WERI-Rb-1 (cell line): ENCODE measurements at places on chromosomes 2 and 18.
A peak's percentile ranks its signal among the peaks of the same experiment; 100 is the strongest.

- no peak for DNase-seq
Measured at GRCh38 chr2:32212295-32212694, 46.6 kb downstream of the SLC30A6 start.

GRCh38 chr2:20549691-20550348 lies 101.1 kb downstream of the HS1BP3 start:
- no peak for DNase-seq

GRCh38 chr2:25041307-25041927 lies 459 bp upstream of the EFR3B start:
- DNase-seq: peak; percentile 89

DNA sequence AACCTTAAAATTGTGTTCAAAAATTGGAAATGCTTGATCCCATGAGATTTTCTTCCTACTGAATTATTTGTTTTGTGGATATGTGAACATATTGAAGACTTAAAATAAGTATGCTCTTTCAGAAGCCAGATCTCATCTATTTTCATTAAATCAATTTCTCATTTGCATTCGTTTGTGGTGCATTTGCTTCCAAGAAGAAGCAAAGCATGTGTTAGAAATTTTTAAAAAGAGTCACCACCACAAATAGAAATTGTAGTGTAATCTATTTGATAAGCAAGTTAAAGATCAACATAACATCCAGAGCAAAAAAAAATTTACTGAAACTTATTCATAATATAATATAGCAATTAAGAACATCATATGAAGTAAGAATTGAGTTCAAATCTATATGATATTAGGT lies 300.9 kb upstream of the SYT4 start:
- no peak for DNase-seq

DNA sequence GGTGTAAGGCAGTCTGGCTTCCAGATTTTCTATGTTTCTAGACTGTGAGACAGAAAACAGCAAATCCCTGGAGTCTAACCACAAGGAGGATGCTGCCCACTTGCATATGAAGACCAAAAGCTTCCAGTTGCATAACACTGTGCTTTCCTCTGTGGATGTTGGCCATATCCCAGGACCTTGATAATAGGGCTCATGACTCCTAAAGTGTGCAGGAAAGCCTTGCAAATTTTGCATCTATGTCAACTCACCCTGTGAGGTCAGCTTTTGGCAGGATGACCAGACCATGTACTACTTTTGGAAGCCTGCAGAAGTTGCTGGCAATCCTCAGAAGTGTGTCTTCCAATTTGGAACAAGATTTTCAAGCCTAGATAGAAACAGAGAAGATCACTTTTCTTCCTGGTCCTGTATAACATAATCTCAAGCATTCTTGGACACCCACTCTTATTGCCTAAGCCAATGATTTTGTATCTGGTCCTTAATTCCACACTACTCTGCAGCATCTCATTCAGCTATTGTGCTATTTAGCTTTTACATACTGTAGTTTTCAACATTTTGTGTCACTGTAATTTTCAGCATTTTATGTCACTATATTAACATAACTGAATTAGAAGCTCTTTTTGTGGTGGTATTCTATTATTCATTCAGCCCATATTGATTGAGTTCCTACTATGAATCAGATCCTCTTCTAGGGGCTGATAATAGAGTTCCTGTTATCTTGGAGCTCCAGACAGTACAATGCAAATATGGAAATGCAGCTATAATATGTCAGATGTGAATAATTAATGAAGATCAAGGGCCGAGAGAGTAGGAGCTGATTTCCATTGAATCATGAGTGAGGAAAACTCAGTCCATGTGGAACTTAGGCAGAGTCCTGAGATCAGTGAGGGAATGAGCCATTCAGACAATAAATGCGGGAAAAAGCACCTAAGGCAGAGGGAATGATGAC lies 85.3 kb upstream of the RAB27B start:
- DNase-seq: no peak

DNA sequence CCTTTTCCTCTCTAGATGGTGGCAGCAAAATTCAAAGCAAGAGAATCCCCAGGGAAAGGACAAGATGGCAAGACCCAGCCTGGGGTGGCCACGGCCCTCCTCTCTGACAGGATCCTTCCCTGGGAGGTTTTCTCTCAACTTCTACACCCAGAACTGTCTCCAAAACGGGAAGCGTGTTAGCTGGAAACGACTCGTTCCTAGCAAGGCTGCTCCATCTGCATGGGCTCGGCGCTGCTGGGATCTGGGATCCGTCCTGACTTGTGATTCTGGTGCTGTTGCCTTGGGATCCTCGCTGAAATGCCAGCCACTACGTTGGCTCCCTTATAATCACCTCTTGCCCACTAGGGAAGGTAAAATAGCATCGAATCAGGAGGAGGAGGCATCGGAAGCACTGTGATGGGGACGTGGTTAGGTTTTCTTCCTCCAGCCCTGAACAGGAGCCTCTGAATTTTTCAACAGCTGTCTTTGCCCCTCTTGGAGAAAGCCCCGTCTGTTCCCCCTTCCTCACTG lies 514.8 kb upstream of the MYT1L start:
- no peak for DNase-seq

DNA sequence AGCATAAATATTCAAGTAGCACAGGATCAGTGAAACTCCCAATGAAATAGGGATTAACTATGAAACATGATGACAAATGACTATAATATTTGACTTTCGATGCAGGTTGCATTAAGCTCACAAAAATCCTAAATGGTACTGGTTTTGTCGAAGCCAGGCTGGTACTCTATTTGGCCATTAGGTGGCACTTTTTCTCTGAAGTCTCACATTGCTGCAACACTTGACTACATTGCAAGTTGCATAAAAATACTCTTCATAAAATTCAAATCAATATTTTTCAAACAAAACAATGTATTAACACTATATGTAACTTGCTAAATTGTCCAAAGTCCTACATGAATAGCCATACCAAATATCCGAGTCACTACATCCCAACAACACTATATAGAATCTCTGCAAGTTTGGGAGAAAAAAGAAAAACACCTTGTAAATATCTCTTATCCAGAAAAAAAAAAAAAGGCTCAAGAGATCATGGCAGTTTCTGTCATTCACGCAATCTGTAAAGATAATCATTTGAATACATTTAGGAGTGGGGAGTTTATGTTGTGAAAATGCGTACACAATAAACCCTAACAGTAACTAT lies 9.5 kb downstream of the RTTN start:
- DNase-seq: no peak

- DNase-seq: no peak
Measured at GRCh38 chr18:48609820-48610815, 71.3 kb downstream of the CTIF start.

DNA sequence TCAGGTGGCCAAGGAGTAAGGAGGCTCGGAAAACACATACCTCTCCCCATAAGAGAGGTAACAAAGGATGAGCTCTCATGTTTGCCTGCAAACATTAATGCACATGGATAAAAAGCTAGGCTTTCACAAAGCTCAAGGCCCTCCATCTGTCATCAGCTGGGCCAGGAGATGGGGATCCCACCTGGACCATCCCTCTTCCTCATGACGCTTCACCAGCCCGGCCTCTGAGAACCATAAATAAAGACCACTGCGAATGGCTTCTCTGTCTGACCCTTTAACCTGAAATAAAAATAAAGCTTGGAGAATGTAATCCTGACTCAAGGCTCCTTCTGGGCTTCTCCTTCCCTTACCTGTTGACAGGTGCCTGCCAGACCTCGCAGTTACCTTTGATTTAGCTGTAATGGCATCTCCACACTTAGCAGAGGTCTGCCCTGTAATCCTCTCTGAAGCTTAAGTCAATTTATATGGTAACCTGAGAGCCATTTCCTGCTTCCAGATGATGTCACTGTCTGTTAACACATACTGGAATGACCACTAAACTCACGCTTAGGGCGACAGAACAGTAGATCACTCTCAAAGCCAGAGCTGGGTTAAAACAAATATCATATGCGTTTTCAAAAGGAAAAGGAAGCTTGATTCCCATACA lies 29.3 kb upstream of the FOXI3 start:
- no peak for DNase-seq

DNA sequence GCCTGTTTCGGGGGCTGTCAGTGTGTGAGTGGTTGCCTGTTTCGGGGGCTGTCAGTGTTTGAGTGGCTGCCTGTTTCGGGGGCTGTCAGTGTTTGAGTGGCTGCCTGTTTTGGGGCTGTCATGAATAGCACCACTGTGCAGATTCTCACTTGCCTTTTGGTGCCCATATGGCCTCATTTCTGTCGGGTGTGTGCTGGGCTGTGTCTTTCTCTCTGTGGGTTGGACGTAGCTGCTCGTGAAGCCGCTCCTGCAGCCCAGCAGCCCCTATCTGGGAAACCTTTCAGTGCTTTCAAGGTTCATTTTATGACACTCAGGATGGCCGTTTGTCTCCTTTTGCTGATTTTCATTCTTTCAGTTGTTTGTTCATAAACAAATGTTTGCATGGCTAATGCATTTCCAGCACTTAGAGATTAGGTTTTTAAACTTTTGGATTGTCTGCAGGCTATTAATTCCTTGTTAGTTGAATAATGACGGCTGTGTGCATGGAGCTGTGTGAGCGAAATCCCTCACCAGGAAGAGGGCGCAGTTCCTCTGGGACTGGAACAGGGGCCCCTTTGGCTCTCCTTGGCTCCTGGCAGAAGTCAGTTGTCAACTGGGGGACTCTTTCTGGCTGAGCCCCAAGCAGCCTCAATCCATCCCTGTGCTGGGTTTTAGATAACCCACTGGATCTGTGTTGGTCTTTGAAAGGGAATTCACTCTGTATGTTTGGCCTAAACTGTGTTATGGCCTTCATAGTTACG lies 10.8 kb downstream of the AGAP1 start:
- DNase-seq: no peak

DNA sequence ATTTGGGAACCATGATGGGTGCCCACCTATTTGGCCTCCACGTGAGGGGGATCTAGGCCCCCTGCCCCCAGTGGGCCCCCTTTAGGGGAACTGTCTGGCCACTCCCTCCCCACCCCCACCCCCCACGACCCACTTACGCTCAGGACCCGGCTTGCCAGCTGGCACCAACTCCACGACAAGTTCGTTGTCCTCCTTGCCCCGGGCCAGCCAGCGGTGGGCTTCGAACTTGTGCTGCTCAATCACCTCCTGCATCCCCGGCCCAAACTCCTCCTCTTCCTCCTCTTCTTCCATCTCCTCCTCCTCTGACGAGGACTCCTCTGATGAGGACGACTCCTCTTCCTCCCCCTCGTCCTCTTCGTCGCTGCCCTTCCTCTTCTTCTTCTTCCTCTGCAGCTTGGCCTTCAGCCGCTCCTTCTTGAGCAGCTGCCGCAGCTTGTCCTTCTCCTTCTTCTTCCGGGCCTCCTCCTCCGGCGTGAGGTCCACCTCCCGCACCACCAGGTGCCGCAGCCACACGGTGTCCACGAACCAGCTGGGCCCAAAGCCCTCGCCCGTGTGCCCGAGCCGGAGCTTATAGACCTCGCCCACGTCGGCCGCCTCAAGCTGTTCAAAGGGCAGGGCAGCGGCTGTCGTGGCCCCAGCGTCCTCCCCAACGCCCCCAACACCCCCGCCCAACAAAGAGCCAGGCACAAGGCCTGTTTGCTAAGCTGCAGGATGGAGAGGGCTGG lies 96.9 kb downstream of the LOXHD1 start:
- no peak for DNase-seq

DNA sequence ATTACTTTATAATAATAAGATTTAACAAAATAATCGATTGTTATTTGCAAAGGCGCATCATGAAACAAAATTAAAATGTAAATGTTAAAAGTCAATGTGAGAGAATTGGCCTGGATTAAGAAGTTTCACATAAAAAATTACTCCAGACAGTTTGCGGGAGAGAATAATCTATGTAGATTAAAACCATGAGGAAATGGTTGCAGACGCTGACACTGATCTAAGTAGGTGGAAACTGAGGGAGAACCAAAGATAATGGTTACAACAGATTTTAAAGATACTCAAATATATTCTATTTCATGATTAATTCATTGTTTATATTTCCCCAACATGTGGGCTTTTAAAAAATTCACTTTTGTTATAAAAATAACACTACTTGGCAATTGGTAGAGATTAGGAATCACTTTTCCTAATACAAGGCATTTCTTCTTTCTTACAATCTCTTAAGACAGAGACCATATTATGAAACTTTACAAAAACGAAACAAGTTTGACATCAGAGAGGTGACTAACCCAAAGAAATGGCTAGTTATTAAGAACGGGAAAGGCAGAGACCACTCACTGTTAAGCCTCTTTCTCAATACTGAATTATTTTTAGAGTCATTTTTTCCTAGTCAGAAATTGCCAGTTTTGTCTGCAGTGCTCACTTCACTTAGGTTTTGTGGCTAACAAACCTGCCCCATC lies 1.6 kb downstream of the KANSL1L start:
- no peak for DNase-seq

DNA sequence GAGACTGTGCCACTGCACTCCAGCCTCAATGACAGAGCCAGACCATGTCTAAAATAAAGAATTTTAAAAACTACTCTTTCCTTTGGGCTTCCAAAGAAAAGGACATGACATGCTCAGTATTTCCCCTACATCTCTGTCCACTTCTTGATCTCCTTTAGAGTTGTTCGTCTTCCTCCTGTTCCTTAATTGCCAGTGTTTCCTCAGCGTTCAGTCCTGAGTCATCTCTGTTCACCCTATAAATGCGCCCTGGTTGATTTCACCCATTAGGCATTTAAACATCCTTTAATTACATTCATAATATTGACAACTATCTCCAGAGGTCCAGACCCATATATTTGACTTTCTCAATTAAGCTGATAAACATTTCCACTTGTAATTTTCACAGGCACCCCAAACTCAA lies 64.0 kb downstream of the AAK1 start:
- DNase-seq: no peak

DNA sequence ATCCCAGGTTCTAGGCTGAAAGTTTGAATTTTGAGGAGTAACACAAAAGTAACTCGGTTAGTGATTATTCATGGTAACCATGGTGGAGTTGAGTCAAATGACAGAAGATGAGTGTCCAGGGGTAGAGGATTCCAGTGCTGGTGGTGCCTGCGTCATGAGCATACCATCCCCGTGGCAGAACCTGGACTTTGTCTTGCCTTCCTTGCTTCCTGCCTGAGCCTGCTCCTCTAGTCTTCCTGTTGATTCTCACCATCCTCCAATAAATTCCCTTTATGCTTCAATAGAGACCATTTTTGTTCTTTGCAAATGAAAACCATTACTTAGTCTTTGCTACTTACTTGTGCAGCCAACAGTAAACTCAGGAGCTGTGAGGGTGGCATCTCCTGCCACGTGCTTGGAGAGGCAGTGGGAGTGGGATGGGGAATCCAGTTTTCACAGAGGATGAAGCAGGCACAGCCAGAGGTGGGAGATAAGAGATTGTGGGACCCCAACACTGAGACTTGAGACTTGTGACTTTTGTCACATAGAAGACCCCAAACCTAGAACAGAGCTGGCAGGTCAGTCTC lies 4.1 kb upstream of the YES1 start:
- no peak for DNase-seq

DNA sequence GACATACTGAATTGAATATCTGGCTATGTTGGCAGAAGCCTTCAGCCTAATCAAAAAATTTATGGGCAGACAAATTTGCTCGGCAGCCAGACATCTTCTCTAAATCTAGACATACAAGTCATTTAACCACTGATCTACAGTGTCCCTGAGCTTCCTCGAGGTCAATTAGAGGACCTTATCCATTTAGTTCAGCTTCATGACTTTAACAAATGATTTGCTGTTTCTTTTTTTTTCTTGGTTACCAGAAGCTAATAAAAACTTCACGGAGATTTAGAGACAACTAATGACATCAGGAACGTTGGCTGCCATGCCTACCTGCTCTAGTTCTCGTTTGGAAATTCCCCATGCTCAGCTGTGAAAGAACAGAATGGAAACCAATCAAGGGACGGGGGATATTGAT lies 223.8 kb downstream of the BCL2 start:
- no peak for DNase-seq
